Stimulated activated CD4-positive, alpha-beta T cell treated with anti-CD3 and anti-CD28 coated beads, TNF-alpha, amount 100 ng/mL, for 1 hour (primary cell): ENCODE measurements at places on chromosomes 3 and 15.

DNA sequence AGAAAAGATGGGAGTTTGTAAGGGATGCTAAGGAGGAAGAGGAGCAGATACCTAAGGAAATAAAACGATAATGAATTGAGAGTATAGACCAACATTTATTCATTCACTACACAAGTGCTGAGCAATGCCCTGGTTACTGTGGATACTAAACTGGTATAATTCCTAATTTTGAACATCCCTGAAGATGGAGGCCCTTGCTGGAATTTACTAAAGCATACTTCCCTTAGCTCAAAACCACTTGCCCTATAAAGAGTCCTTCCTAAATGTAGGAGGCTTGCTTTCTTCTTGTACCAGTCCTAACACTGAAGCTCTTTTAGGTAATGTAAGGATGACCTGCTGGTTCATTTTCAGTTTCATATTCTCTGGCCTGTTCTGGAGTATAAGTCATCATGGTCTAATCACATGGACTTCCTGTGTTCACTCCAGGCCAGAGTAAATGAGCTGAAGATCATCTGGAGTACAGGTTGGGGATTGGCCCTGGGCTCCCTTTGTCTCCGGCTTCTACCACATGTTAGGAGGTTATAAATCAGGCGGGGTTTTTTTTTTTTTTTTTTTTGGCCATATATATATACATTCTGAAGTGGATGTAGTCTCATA, 40.1 kb upstream of the MTMR10 start:
- no peak for DNase-seq

DNA sequence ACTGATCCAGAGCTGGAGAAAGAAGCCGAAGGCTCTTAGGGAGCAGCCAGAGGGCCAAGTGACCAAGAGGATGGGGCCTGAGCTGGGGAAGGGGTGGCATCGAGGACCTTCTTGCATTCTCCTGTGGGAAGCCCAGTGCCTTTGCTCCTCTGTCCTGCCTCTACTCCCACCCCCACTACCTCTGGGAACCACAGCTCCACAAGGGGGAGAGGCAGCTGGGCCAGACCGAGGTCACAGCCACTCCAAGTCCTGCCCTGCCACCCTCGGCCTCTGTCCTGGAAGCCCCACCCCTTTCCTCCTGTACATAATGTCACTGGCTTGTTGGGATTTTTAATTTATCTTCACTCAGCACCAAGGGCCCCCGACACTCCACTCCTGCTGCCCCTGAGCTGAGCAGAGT, 9.5 kb downstream of the CHRD start:
- DNase-seq = no peak

GRCh38 chr3:126028096-126028495, 55.8 kb downstream of the SLC41A3 start:
- DNase-seq = no peak

DNA sequence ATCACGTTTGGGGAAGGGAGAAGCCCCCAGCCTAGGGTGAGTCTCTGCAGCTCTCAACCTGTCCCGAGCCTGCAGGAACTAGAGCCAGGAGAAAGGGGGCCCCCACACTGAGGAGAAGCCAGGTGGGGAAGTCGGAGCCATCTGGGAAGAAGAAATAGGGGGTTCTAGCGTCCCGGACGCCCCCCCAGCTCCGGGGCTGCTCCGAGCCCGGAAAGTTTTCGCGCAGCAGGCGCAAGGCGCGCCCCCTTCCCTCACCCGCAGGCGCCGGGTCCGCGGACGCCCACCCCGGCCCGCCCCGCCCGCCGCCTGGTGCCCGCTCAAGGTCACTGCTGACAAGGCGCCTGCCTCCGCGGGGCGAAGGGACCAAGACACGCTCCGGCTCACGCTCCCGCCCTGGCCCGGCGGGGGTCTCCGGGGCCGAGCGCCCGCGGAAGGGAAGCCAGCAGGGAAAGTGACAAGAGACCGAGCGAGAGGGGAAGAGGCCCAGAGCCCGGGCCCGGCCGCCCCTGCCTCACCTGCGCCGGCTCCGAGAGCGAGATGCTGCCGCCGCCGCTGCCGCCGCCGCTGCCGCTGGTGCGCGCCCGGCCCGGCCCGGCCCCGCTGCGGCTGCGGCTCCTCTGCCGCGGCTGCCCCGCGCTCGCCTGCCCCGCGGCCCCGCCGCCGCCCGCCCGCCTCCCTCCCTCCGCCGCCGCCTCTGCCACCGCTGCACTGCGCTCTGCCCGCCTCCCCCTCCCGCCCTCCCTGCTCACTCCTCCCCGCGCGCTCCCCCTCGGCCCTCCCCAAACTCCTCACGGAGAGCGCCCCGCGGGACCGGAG, 108.4 kb upstream of the SLC6A11 start:
- DNase-seq = no peak

GRCh38 chr3:197270558-197271317, 27.7 kb downstream of the DLG1 start:
- no peak for DNase-seq
